ENCODE measurements at places on chromosomes 3 and 15.

- no peak for DNase-seq
Observed at GRCh38 chr3:193590088-193590856, 2.7 kb upstream of the OPA1 start.

GRCh38 chr15:60375306-60375705 is 22.5 kb downstream of the ANXA2 start:
- no peak for DNase-seq

- no peak for DNase-seq
Observed at GRCh38 chr3:182259579-182259978, 533.7 kb upstream of the ATP11B start.

DNA sequence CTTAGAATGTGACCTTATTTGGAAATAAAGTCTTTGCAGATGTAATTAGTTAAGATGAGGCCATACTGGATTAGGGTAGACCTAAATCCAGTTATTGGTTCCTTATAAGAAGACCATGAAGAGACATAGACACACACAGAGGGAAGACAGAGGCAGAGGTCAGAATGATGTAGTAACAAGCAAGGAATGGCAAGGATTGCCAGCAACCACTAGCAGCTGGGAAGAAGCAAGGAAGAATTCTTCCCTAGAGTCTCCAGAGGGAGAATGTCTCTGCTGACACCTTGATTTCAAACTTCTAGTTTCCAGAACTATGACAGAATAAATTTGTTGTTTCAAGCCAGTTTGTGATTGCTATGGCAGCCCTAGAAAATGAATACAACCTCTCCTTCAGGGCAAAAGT is 116.7 kb downstream of the WDR76 start:
- DNase-seq = no peak

DNA sequence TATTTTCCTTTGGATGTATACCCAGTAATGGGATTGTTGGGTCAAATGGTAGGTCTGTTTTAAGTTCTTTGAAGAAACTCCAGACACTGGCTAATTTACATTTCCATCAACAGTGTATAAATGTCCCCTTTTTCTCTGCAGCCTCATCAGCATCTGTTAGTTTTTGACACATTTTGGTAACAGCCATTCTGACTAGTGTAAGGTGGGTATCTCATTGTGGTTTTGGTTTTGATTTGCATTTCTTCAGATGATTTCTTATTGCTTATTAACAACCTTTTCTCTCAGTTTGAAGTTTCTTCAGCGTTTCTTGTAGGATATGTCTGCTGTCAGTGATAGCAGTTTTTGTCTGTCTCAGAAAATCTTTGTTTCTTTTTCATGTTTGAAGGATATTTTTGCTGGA is 15.4 kb downstream of the GALK2 start:
- DNase-seq = no peak

DNA sequence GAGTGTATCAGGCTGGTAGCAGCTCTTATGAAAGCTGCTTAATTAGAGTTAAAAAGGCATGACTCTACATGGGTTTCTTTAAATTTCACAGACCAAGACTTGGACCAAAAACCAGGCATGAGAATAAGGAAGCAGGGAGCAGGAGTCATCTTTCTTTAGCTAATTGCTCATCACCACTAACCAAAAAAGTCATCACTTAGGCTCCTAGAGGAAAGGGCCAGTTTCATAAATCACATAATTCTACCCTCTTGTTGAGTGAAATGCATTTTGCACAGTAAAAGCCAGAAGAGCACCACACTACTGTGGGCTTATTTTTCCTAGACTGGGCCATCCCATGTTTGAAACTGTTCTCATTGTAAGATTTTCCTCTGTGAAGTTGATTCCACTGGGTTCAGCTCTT is 175.6 kb downstream of the GREM1 start:
- DNase-seq = no peak

DNA sequence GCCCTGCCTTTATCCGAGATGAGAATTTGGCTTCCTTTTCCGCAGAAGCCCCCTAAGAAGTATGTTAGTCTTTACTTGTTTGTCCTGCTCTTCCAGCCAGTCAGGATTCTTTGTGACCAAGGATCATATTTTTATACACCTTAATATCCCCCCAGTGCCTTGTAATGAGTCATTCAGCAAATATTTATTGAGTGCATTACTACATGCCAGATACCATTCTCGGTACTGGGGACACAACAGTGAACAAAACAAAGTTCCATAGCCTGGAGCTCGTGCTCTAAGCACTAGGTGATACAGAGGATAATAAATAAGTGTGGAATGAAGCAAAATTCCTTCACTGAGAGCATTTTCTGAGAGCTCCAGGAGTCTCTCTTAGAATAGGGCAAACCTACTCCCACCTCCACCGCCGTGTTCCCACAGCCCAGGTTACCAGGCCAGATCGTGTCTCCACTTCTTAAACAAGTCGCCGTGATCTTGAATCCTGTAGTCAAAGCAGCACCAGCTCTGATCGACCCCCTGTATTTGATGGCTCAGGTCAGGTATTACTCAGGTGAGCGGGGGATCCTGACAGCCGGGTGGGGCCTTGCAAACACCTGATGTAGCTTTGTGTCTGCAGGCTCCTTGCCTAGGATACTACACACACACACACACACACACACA is 18.5 kb downstream of the TTC21A start:
- DNase-seq = no peak

GRCh38 chr15:60777558-60777957 is 298.6 kb upstream of the ICE2 start:
- no peak for DNase-seq

DNA sequence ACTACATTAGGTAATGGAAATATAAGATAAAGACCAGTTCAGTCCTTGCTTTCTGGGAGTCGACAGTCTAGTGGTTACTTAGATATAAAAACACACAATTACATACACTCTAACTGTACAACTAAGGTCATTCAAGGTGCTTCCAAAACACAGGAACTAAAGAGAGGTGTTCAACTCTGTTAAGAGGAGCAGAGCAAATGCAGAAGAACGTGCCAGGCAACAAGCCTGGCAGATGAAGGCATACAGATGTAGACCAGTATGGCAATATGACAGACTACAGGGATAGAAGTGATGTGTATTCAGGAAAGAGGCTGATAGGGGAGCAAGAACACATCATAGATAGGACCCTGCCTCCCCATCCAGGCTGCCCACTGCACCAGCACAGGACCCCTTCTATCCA is 78.3 kb downstream of the CBLB start:
- DNase-seq = no peak

GRCh38 chr15:69451951-69452691 is 497 bp upstream of the RPLP1 start:
- DNase-seq = no peak

- DNase-seq = no peak
Observed at GRCh38 chr3:53677413-53677812, 168.8 kb downstream of the CHDH start.

- DNase-seq = no peak
Observed at GRCh38 chr3:169147238-169148008, 516.1 kb downstream of the MECOM start.

- no peak for DNase-seq
Observed at GRCh38 chr15:34223904-34224596, 766 bp upstream of the EMC4 start.

GRCh38 chr15:74327756-74328155 is 39.7 kb downstream of the CYP11A1 start:
- peak; percentile 77 for DNase-seq

- DNase-seq = no peak
Observed at GRCh38 chr3:70571696-70572095, 259.3 kb upstream of the MDFIC2 start.

GRCh38 chr3:124631727-124632126 is 98.5 kb upstream of the UMPS start:
- DNase-seq = no peak

DNA sequence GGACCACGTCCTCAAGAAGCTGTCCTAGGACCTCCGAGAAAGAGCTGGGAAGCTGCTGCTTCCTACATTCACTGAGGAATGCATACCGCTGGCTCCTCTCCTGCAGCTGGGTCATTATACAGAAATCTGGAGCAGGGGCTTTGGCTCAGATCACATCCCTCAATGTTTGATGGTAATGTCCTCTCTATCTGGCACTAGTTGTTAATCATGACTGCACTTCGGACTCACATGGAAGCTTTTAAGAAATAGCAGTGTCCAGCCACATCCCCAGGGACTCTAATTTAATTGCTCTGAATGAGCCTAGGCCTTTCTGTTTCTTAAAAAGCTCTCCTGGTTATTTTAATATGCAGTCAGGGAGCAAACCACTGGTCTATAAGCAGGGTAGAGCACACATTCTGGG is 25.7 kb upstream of the MYRIP start:
- no peak for DNase-seq

All from smooth muscle cell of the brain vasculature (primary cell).